Hematopoietic multipotent progenitor cell treated with erythropoietin and hydrocortisone succinate and interleukin-3 and kit ligand, for 4 days (in vitro differentiated cells): ENCODE measurements at places on chromosomes 5 and 9.

GRCh38 chr5:174849426-174849825 is 125.0 kb downstream of the MSX2 start:
- no peak for DNase-seq

DNA sequence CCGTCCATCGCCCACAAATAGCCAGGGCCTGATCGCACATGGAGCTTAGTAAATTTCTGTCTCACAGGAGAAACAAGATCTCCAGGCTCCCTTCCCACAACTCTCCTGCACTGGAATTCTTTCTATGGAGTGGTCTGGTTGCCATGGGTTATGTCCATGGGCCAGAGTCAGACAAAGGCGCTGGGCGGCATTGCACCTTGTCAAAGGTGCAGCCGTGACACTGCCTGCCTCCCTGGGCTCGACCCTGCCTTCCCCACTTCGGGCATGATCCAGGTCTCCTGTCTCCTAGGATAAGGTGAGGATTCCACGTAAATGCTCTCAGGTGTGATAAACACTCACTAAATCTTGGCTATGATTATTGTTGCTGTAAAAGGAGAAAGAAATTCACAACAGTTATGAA is 130.0 kb downstream of the ADAMTS16 start:
- DNase-seq = no peak

- DNase-seq = no peak
Measured at GRCh38 chr9:37935096-37935495, 31.2 kb upstream of the SLC25A51 start.

GRCh38 chr9:77833561-77834429 is 185.7 kb upstream of the GNA14 start:
- DNase-seq = peak; percentile 34

GRCh38 chr9:129910628-129911567 is 75.6 kb downstream of the USP20 start:
- DNase-seq = peak; percentile 97

DNA sequence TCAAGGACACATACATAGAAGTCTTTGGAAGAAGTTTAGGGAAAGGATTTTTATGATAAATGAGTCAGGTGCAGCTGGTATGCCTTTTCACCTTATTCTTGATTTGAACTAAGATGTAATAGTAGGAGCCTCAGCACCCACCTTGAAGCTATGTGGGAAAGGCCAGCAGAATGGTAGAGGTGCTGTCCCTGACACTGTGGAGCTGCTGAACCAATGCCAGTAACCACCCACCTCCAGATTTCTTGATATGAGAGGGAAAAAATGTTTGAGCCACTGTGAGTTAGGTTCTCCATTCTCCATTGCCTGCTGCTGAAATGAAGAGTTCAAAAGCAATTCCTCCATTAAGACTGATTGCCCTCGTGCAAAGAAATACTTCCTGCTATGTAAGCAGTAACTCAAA is 12.2 kb upstream of the HMGCR start:
- DNase-seq = no peak

DNA sequence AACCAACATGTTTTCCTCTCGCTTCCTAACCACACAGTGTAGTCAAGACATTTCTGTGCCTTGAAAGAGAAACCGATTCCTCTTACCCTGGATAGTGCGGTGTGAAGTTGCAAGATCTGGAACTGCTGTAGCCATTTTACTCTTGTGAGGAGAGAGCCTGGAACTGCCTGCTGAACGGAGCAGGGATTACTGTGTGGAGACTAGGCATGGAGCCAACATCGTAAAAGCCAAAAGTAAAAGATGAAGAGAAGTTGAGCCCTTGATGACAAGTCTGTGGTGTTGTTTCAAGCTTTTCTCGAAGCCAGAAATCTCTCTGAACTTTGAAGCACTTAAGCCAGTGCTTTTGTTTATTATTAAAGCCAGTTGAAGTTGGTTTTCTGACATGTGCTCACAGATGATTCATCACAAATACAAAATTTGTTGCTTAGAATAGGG is 110.1 kb upstream of the GRIN3A start:
- no peak for DNase-seq

GRCh38 chr9:4365055-4365454 is 65.2 kb upstream of the GLIS3 start:
- DNase-seq = no peak

DNA sequence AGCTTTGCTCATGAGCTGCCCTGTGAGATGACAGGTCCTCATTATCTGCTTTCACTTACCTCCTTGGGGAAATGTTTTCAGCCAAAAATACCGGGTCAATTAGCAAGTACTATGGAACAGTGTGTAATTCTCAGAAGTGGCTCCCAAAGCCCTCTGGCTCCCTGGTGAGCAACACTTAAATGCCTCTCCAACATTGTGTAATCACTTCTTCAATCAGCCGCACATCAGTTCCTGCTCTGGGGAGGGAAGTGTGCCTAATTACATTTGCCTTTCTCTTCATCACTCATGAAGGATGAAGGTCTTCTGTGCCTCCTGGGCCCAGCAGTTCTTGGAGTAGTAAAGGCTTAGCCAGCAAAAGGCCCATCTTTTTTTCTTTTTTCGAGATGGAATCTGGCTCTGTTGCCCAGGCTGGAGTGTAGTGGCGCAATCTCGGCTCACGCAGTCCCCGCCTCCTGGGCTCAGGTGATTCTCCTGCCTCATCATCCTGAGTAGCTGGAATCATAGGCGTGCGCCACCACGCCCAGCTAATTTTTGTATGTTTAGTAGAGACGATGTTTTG is 23.1 kb downstream of the NIM1K start:
- DNase-seq = peak; percentile 12
